ENCODE measurements at places on chromosomes 4 and X.

DNA sequence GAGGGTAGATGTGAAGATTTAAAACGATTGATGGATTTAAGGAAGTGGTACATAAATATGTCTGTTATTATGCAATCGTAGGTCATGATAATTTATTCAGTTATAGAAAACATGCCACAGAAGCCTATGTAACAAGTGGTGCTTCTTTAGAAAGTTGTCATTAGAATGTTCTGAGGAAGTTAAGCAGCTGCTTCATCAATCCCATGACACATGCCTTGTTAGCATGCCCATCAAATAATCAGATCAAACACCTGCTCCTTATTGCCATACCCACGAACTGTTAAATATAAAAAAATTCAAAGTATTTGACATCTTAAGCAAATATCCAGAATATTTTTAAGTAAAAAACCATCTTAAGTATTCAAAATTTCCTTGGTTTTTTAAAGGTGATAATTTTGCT, 76.4 kb upstream of the MYOZ2 start:
- DNase-seq: no peak

GRCh38 chr4:128107766-128108165, 46.7 kb downstream of the LARP1B start:
- peak; percentile 12 for DNase-seq

DNA sequence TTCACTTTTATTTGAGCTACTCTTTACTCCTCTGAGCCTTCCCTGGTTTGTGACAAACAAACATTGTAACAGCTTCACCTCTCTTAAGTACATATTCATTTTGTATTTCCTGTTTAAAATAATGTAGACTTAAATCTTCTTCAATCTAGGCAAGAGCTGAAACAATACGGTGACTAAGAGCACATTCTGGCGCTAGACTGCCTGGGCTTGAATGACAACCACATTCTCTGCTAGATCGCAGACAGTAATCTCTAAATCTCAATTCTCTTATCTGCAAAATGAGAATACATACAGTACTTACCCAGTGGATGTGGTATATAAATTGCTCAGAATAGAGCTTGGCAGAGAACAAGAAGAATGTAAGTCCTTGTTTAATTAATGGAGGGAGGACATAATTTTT, 144.8 kb downstream of the ARAP2 start:
- no peak for DNase-seq

DNA sequence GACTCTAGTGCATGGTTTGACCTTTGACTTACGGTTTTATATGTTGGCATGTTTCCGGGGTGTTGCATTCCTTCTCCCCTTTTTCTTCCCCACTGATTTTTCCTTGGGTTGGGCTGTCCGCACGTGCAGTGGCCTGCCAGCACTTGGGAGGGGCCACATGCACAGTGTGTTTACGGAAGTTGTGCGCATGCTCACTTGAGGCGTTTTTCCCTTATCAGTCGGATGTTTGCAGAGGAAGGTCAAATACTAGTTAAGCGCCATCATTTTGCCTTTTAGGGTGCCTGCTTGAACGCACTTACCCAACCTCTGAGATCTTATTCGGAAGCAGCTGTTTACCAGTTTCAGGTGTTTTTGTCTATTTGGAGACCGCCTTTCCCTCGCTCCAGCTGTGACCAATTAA, 653.9 kb upstream of the AADAT start:
- DNase-seq: no peak

DNA sequence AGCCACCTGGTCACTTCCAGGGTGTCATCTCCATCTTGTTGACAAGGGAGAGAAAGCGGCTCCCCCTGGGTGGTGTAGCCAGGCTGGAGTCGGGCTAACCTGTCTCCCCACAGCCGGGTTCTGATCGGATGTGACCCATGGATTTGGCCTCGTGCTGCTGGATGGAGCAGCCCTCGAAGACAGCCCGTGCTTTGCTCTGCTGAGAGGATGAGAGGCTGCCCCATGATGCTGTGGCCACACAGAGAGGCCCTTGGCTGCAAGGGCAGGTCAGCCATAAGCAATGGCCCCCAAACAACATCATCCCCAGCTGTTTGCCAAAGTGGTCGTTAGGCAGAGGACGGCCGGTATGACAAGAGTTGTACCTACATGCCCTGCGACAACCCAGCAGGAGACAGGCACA, 106.6 kb downstream of the HMX1 start:
- DNase-seq: no peak

- DNase-seq: no peak
Observed at GRCh38 chr4:81030981-81031791, 678 bp downstream of the BMP3 start.

GRCh38 chr4:89860971-89861370, 24.0 kb upstream of the SNCA start:
- DNase-seq: no peak

GRCh38 chrX:152902502-152902820, 4.6 kb downstream of the ZNF185 start:
- DNase-seq: no peak

DNA sequence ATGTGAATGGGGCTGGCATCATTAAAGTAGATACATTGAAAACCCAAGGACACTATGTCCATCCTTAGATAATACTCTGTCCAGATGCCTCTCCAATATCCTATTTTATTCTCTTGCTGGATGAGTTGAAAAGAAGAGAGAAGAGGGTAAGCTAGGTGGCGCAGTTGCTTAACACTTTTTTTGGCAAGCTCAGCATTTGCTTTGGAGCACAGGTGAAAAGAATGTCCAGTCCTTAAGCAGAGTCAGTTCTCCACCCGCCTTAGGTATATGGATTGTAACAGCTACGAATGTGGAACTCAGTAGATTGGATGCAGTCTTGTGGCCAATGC, 208.4 kb downstream of the NWD2 start:
- no peak for DNase-seq

DNA sequence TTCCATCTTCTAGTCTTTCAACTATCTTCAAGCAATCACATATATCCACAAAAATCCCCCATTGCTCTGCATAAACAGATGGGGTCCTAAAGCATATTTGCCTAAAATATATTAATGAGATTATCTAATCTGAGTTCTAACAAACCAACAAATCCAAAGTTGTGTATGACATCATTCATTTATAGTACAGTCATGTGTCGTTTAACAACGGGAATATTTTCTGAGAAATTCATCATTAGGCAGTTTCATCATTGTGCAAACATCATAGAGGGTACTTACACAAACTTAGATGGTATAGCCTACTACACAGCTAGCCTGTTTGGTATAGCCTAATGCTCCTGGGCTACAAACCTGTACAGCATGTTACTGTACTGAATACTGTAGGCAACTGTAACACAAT, 38.0 kb upstream of the SRD5A3 start:
- DNase-seq: no peak

DNA sequence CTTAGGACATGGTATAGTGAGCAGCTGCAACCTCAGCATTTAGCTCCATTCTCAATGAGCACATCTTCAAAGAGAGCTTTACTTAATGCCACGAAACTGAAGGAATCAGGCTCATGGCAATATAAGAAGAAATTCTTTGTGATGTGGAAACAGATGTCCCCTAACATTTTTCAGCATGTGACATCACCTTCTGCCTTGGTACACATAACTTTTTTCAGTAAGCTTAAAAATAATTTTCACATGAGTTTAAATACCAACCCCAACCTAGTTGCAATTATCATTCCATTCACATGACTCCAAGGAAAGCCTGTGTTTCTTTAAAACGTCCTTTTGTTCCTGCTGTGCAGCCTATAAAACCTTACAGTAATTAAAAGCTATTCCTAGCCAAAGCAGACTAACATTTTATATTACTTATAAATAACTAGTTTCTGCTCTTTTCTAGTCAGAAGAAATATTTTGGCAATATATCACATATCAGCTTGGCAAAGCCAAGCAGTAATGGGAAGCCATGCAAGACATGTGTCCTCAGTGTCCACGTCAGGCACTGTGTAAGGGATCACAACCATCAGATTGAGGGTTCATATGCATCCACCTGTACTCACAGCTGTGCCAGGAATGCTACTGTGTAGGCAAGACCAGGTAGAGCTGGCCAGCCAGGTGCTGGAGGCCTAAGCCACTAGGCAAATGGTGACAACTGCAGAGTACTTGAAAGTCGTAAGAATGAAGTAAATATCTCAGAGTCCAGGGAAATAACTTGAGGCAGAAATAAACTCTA, 466.6 kb downstream of the INPP4B start:
- DNase-seq: peak; percentile 62
